ENCODE measurements at places on chromosomes 5 and 9. TPM values are rescaled to one million over a fixed set of nuclear protein-coding genes. Genes with fewer than 3 reads are reported as not detected.

Gene SPAAR
- total RNA-seq: 1.9 TPM

Gene CEMIP2
- 162 TPM for total RNA-seq

Gene SLU7
- 34.2 TPM for total RNA-seq

Gene NMUR2
- not detected for total RNA-seq

Gene FCN2
- 0.49 TPM for total RNA-seq

Gene KIF24
- total RNA-seq: 0.94 TPM

Gene IFNB1
- total RNA-seq: not detected

Gene PCDH1
- 127 TPM for total RNA-seq

Gene IL13
- not detected for total RNA-seq

Gene PCDHGB2
- total RNA-seq: 4.3 TPM

Gene AK8
- total RNA-seq: 1.7 TPM

Gene APBA1
- 21.1 TPM for total RNA-seq

Gene KCNMB1
- 26.6 TPM for total RNA-seq

Gene GHR
- 3.6 TPM for total RNA-seq

Gene TYRP1
- not detected for total RNA-seq
